ENCODE measurements at places on chromosomes 16 and 17. TPM values are rescaled to one million over a fixed set of nuclear protein-coding genes. Genes with fewer than 3 reads are reported as not detected.

Gene ABCA6
- total RNA-seq = not detected

Gene UMOD
- total RNA-seq = not detected

Gene RBL2
- 62.8 TPM for total RNA-seq

Gene PRR35
- total RNA-seq = not detected

Gene SLC39A11
- 60.3 TPM for total RNA-seq

Gene KCTD19
- total RNA-seq = 3.8 TPM

Gene SPATA32
- total RNA-seq = 0.85 TPM

Gene MT1G
- total RNA-seq = not detected

Gene KAT8
- total RNA-seq = 69.9 TPM

Gene TM4SF5
- 0.56 TPM for total RNA-seq

Gene RHBDF1
- total RNA-seq = 47.3 TPM

Gene KRTAP2-3
- 18.2 TPM for total RNA-seq

Gene SOST
- total RNA-seq = not detected

Gene KRT13
- 45.7 TPM for total RNA-seq

Gene ZNF287
- total RNA-seq = not detected

Gene HOXB9
- 26.0 TPM for total RNA-seq

Gene ENPP7
- not detected for total RNA-seq

Gene KRT15
- 86.8 TPM for total RNA-seq

Gene CCDC40
- 13.3 TPM for total RNA-seq

Gene TK2
- 56.6 TPM for total RNA-seq

Gene KIF18B
- 84.6 TPM for total RNA-seq

Gene KCNH6
- not detected for total RNA-seq

Gene DHRS7C
- total RNA-seq = not detected

Gene EVI2A
- total RNA-seq = not detected

Gene RFWD3
- 107 TPM for total RNA-seq

Gene HLF
- total RNA-seq = 3.3 TPM

Gene TMEM106A
- 3.4 TPM for total RNA-seq

Gene SOX8
- 0.92 TPM for total RNA-seq

Gene B4GALNT2
- 1.3 TPM for total RNA-seq

Gene G6PC1
- not detected for total RNA-seq

Gene PRAC1
- total RNA-seq = not detected

Gene KCNAB3
- 4.8 TPM for total RNA-seq

Gene LRRC46
- 4.0 TPM for total RNA-seq

Gene KCNJ18
- total RNA-seq = not detected

Gene SLC16A3
- 47.2 TPM for total RNA-seq

Gene AGRP
- not detected for total RNA-seq

Gene GAS2L2
- total RNA-seq = not detected

Gene SPATA33
- total RNA-seq = 27.3 TPM

Measured in Calu3 (cell line).